ENCODE measurements at places on chromosomes 2 and 18. TPM values are rescaled to one million over a fixed set of nuclear protein-coding genes. Genes with fewer than 3 reads are reported as not detected.

Gene SERPINB13
- not detected for total RNA-seq

Gene OR6B2
- not detected for total RNA-seq

Gene CENPA
- total RNA-seq, result 16.0 TPM

Gene IL37
- not detected for total RNA-seq

Gene IL36G
- not detected for total RNA-seq

Gene BCL11A
- not detected for total RNA-seq

Gene DDX18
- 40.1 TPM for total RNA-seq

Gene DUSP2
- total RNA-seq, result 0.37 TPM

Gene DNAJC5G
- total RNA-seq, result not detected

Gene C2orf78
- not detected for total RNA-seq

Gene EGR4
- total RNA-seq, result not detected

Gene TUBB8B
- total RNA-seq, result not detected

Gene CHRND
- not detected for total RNA-seq
